ENCODE measurements at places on chromosomes 3 and 15. TPM values are rescaled to one million over a fixed set of nuclear protein-coding genes. Genes with fewer than 3 reads are reported as not detected.
A peak's percentile ranks its signal among the peaks of the same experiment; 100 is the strongest.

Gene PSTPIP1
- total RNA-seq = 33.7 TPM

DNA sequence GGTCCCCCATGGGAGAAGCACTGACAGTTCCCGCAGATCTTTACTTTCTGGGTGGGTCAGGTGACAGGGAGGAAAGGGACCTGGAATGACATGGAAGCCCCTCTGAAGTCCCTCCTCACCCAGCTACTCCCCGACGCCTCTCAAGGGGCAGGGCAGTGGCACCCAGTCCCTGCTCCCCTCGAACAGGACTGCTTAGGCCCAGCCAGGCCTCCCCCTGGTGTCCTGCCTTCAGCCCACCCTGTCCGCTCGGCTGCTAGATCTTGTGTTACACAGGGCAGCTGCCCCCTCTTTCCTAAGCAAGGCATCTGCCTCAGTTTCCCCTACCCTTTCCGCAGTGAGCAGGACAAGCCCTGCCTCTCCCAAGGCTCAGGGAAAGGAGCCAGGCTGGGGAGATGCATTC lies 226.5 kb downstream of the XXYLT1 start:
- no peak overlapping the region for H3K4me3 ChIP-seq
- H3K4me1 ChIP-seq = peaks cover 9% of the 10 kb centered on the region
- DNase-seq = no peak
- H3K27me3 ChIP-seq = no peaks in the 10 kb centered on the region

GRCh38 chr15:35182841-35183479 lies 97.9 kb upstream of the NANOGP8 start:
- no peak overlapping the region for H3K27ac ChIP-seq
- H3K36me3 ChIP-seq = no peaks in the 10 kb centered on the region
- H3K4me3 ChIP-seq = no peak overlapping the region
- no peaks in the 10 kb centered on the region for H3K27me3 ChIP-seq
- DNase-seq = no peak

DNA sequence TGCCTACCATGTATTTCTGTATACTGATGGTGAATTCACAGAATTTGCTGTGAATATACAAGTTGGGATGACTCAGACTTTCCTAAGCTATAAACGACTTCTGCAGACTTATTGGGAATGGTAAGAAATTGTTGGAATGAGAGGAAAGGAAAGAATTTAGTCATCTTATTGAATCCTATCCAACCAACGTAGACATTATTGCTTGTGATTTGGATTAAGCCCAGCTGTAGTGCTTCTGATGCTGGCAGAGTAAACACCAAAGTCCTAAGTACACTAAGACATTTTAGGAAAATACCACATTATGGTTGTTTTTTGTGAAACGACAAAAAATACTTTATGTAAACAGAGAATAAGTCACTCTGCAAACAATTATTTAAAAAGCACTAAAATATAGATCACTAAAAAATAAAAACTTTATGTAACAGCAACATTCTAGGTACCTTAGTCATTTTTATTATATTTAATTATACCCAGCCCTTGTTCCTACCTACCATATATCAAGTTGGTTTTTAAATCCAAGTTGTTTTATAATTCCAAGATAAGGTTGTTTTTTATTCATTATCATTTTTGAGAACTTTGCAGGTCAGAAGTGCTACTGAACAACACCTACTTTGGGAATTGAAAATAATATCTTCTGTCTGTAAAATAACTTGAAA lies 99.2 kb upstream of the MLF1 start:
- peaks cover 3% of the 10 kb centered on the region for H3K36me3 ChIP-seq
- H3K4me1 ChIP-seq = no peaks in the 10 kb centered on the region
- no peak overlapping the region for H3K27ac ChIP-seq
- H3K27me3 ChIP-seq = no peaks in the 10 kb centered on the region
- no peak overlapping the region for H3K4me3 ChIP-seq

DNA sequence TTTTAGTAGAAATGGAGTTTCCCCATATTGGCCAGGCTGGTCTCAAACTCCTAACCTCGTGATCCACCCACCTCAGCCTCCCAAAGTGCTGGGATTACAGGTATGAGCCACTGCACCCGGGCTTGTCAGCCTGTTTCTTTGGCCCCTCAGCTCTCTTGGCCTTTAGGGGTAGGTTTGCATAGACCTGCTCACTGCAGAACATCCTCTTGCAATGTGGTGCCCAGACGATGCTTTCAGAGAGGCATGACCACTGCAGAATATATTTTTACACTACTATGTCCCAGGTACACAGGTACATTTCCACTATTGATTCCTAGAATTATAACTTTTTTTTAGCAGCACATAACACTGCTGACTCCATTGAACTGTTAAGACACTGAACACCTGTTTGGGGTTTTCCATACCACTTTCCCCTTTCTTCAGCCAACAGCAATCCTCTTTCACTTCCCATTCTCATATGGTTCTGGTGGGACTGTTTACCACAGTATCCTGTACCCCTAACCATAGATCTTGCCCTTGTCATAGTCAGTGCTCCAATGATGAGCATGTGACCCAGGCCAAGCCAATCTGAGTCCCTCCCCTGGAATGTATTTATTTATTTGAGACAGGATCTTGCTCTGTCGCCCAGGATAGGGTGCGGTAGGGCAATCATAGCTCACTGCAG lies 21.1 kb downstream of the CCDC32 start:
- H3K36me3 ChIP-seq = peaks cover 30% of the 10 kb centered on the region
- H3K4me1 ChIP-seq = peaks cover 70% of the 10 kb centered on the region
- DNase-seq = no peak
- no peaks in the 10 kb centered on the region for H3K27me3 ChIP-seq
- H3K27ac ChIP-seq = peak overlapping the region; percentile 86

DNA sequence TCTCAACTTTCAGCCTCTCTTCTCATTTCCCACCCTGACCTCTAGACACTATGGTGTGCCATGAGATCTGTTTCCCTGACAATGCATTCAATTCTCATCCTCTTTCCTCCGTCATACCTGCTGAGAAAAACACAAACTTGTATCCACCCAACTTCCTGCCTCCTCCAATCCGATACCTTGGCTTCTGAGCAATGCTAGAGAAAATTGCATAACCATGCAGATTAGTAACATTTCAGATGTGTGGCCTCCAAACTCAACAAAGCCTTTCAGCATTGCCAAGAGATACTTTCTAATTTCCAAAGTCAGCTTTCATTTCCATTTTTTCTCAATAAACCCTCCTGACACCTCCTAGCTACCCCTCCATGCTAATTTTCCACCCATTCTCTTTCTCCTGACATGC lies 88.5 kb downstream of the MINAR1 start:
- no peak overlapping the region for H3K4me3 ChIP-seq
- H3K27me3 ChIP-seq = peaks cover 7% of the 10 kb centered on the region
- no peak for DNase-seq
- no peak overlapping the region for H3K27ac ChIP-seq
- H3K4me1 ChIP-seq = no peaks in the 10 kb centered on the region

GRCh38 chr3:52089691-52090090 lies 33.3 kb upstream of the DUSP7 start:
- no peaks in the 10 kb centered on the region for H3K36me3 ChIP-seq
- H3K27me3 ChIP-seq = no peaks in the 10 kb centered on the region
- peaks cover 8% of the 10 kb centered on the region for H3K4me1 ChIP-seq
- H3K4me3 ChIP-seq = no peak overlapping the region
- no peak overlapping the region for H3K27ac ChIP-seq

GRCh38 chr15:58438956-58439355 lies 7.2 kb downstream of the LIPC start:
- no peak overlapping the region for H3K4me3 ChIP-seq
- H3K4me1 ChIP-seq = no peaks in the 10 kb centered on the region
- H3K27me3 ChIP-seq = no peaks in the 10 kb centered on the region
- H3K36me3 ChIP-seq = no peaks in the 10 kb centered on the region
